ENCODE measurements at places on chromosomes 2 and 18. TPM values are rescaled to one million over a fixed set of nuclear protein-coding genes. Genes with fewer than 3 reads are reported as not detected.

CRIM1 gene
- 499 TPM for total RNA-seq

SCYGR6 gene
- not detected for total RNA-seq

UCN gene
- total RNA-seq, result not detected

TNFAIP6 gene
- total RNA-seq, result 8.9 TPM

CELF4 gene
- not detected for total RNA-seq

APCDD1 gene
- not detected for total RNA-seq

TPO gene
- not detected for total RNA-seq

FN1 gene
- 36,331 TPM for total RNA-seq

IL18RAP gene
- total RNA-seq, result not detected

ZNF521 gene
- total RNA-seq, result 12.1 TPM

PDCD1 gene
- not detected for total RNA-seq

DNAJC5G gene
- total RNA-seq, result not detected

HJURP gene
- 13.2 TPM for total RNA-seq
